ENCODE measurements at places on chromosomes 6 and 20. TPM values are rescaled to one million over a fixed set of nuclear protein-coding genes. Genes with fewer than 3 reads are reported as not detected.

The RSPO3 gene
- polyA plus RNA-seq: not detected

The RPP21 gene
- 95.3 TPM for polyA plus RNA-seq

The TRIM40 gene
- polyA plus RNA-seq: not detected

The EYS gene
- polyA plus RNA-seq: not detected

The AP5S1 gene
- 13.5 TPM for polyA plus RNA-seq

DNA sequence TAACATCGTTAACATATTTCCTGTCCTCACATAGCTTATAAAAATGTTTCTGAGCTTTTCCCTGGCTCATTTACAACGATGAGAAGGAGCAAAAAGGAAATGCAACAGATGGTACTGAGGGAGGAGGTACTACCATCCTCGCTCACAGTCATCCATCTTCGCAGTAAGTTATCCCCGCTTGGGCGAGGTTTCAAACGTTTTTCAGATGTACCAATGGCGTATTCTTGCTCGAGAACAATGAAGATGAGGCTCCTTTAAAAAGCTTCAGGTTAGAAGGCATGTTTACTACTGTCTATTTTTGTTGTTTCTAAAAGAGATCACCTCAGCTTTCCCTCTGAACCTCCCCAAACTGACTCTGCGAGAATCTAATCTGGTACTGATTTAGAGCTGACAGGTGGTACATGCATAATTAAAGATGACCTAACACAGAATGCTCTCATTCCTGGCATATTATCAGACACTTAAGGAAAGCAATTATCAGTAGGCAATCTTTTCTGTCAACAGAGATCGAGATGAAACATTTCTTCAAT lies 178.7 kb downstream of the GJA10 start:
- no peak for DNase-seq

- no peak for DNase-seq
Measured at GRCh38 chr6:42561986-42562385, 1.8 kb upstream of the UBR2 start.

DNA sequence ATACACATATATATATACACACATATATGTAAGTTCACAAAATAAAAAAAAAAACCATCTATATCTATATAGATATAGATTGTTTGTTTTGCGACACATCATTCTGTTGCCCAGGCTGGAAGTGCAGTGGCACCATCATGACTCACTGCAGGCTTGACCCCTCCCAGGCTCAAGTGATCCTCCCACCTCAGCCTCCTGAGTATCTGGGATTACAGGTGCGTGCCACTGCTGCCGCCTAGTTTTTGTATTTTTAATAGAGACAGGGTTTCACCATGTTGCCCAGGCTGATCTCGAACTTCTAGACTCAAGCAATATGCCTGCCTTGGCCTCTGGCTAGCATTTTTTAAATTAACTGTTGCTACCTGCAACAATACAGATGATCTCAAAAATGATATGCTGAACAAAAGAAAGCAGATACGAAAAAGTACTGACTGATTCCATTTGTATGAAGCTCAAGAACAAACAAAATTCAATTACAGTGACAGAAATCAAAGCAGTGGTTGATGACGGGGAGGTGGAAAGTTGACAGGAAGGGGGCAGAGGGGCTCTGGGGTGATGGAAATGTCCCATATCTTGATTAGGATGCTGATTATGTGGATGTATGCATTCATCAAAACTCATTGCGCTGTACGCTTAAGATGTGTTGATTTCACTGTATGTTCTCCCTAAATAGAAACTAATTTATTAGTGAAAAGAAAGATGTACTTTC lies 49.6 kb downstream of the ATXN1 start:
- no peak for DNase-seq

GRCh38 chr6:4649728-4650127 lies 126.5 kb upstream of the CDYL start:
- no peak for DNase-seq

DNA sequence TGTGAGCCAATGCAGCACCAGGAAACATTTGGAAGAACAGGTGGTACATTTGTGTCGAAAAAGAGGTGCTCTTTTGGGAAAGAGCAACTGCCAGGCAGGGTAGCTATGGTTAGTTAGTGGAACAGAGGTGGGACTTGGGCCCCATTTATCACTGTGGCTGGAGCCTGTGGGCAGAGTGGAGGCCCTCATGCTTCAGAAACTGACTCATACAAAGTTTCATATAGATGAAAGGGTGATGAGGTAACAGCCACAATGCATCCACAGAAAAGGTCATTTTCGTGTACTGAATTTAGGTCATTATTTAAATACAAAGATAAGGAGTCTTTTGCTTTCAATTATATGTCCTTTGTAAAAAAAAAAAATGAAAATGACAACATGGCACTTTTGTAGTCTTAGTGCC lies 76.4 kb upstream of the HS3ST5 start:
- no peak for DNase-seq

- DNase-seq: no peak
Measured at GRCh38 chr6:144263786-144264185, 21.3 kb upstream of the UTRN start.

DNA sequence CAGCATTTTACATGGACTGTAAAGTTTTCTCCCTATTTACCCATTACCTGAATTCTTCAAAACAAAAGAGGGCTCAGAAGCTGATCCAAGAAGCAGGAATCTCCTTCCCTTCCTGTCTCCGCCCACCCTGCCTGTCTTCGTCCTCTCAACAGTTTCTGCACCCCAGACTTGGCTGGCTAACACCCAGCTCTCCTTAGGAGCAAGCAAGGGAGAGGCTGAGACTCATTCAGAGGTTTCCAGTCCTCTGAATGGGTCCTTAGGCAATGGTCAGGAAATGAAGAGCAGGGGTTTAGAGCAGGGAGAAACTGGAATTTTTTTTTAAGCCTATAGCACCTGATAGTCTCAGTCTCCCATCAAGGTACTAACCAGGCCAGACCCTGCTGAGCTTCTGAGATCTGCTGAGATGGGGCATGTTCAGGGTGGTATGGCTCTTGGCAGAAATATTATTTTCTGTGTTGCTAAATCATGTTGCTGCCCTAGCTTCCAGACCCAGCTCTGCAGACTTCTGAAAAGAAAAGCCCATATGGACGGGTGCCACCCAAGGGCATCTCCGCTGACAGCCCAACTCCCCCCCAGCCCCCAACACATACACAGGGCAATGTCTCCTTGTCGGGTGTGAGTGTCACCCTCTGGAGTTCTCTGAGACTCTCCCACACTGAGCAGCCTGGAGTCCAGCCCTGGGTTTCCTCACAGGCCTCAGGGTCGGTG lies 74.6 kb upstream of the CD93 start:
- DNase-seq: no peak

- no peak for DNase-seq
Measured at GRCh38 chr6:140446241-140446640, 1071.8 kb upstream of the CITED2 start.
